ENCODE measurements at places on chromosomes 5 and 9.

GRCh38 chr5:93510626-93511380, 70.2 kb downstream of the NR2F1-AS1 start:
- H3K4me1 ChIP-seq = peaks cover 8% of the 10 kb centered on the region
- no peak for DNase-seq
- H3K4me3 ChIP-seq = no peak overlapping the region
- no peaks in the 10 kb centered on the region for H3K36me3 ChIP-seq

DNA sequence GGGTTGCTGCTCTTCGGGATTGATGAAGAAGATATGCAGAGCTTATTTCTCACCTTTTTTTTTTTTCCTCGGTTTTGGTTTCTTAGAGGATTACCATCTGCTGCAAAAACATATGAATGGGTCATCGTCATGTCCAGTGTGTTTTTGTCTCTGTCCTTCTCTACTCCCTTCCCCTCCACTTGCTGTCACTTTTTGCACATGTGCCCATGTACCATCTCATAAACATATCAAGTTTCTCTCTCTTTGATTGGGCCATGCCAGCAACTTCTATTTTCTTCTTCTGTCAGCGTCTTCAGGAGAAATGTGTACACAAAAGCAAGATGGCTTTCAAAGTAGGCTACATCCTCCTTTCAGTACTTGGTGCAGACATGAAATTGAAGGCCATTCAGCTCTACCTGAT, 57.1 kb downstream of the ZNF462 start:
- H3K4me1 ChIP-seq = peaks cover 53% of the 10 kb centered on the region
- no peak for DNase-seq
- H3K27me3 ChIP-seq = no peaks in the 10 kb centered on the region
- peak overlapping the region; percentile 24 for H3K27ac ChIP-seq
- H3K4me3 ChIP-seq = no peak overlapping the region

DNA sequence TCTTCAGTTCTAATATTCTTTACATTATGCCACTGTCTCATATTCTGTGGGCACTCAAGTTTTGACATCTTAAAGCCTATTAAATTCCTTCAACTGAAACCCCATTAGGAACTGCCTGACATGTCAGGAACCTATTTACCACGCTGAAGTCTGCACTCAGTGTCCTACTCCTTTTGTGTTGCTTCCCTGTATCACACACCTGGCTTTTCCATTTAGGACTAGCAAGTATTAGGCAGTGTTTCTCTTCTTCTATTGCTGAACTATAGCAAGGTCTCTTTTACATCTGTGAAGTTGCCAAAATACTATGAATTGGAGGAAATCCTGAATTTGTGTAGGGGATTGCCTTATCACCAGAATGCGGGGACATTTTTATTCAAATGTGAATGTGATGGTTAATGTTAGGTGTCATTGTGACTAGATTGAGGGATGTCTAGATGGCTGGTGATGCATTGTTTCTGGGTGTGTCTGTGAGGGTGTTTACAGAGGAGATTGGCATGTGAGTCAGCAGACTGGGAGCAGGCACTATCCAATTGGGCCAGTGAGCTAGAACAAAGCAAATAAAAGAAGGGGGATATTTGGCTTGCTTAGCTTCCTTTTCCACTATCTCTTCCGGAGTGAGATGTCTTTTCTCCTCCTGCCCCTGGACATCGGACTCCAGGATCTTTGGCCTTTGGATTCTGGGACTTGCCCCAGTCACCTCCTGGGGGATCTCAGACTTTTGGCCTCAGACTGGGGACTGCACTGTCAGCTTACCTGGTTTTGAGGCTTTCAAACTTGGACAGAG, 21.2 kb upstream of the VCAN start:
- DNase-seq = no peak
- H3K4me3 ChIP-seq = no peak overlapping the region
- no peaks in the 10 kb centered on the region for H3K4me1 ChIP-seq

- no peaks in the 10 kb centered on the region for H3K27me3 ChIP-seq
- H3K4me3 ChIP-seq = no peak overlapping the region
- DNase-seq = no peak
- peaks cover 93% of the 10 kb centered on the region for H3K36me3 ChIP-seq
- H3K4me1 ChIP-seq = no peaks in the 10 kb centered on the region
- no peak overlapping the region for H3K27ac ChIP-seq
These were observed 50.9 kb downstream of the GOLPH3 start for GRCh38 chr5:32123058-32123805.

GRCh38 chr5:86894056-86894455, 276.3 kb downstream of the COX7C start:
- no peak for DNase-seq
- H3K27me3 ChIP-seq = no peaks in the 10 kb centered on the region
- no peaks in the 10 kb centered on the region for H3K4me1 ChIP-seq
- H3K36me3 ChIP-seq = no peaks in the 10 kb centered on the region
- no peak overlapping the region for H3K27ac ChIP-seq

DNA sequence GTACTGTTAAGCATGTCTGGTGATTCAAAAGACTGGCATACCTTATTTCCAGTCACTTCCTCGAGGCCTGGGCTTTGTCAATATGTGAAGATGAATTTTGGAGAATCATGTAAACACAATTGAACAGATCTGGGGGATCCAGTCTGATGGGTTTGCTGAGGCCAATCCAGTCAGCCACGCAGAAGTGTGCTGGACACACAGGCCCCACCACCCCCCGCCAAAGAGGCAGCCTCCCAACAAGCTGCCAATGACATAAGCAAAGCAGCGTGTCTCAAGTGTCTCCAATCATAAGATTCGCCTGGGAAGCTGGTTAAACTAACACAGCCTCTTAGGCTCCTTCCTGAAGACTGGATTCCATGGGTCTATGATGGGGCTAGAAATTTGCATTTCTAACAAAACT, 192.9 kb upstream of the KLF9 start:
- DNase-seq = no peak
- H3K4me3 ChIP-seq = no peak overlapping the region
- no peak overlapping the region for H3K27ac ChIP-seq
- peaks cover 3% of the 10 kb centered on the region for H3K4me1 ChIP-seq
- no peaks in the 10 kb centered on the region for H3K36me3 ChIP-seq

GRCh38 chr9:121851641-121852091, 200.2 kb downstream of the DAB2IP start:
- no peak overlapping the region for H3K27ac ChIP-seq
- no peak overlapping the region for H3K4me3 ChIP-seq
- DNase-seq = no peak
- H3K36me3 ChIP-seq = no peaks in the 10 kb centered on the region
- no peaks in the 10 kb centered on the region for H3K27me3 ChIP-seq

DNA sequence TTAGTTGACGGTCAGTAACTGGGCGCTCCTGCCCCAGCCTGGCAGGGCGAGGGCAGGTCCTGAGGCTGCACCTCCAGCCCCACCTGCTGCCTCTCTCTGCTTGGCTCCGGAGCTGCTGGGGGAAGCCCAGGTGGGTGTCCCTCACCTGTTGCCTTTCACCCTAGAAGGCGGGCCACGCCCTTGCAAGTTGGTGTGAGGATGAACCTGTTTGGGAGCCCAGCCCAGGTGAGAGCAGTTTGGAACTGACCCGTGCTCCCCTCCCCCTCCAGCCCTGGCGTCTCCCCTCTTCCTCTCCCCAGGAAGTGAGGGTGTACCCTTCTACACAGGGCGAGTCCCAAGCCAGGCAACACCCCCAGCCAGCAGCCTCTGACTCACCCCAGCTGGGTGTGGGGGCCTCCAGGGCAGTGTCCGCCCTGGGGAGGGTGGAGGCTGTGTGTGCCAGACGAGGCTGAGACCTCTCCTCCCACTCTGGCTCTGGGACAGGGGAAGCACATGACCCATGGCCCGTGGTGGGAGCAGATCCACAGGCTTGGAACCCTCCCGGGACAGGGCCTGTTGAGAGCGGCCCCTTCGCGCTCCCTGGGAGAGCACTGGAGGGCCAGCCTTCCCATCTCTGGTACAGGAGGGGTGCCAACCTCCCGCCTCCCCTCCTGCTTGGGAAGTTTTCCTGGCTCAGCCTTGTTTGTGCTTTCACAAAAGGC, 10.4 kb downstream of the LRRC8A start:
- no peak overlapping the region for H3K4me3 ChIP-seq
- H3K36me3 ChIP-seq = peaks cover 88% of the 10 kb centered on the region
- no peaks in the 10 kb centered on the region for H3K27me3 ChIP-seq
- peaks cover 47% of the 10 kb centered on the region for H3K4me1 ChIP-seq

GRCh38 chr9:128669786-128670185, 13.1 kb upstream of the DYNC2I2 start:
- no peak overlapping the region for H3K4me3 ChIP-seq
- no peaks in the 10 kb centered on the region for H3K36me3 ChIP-seq
- DNase-seq = no peak
- no peaks in the 10 kb centered on the region for H3K27me3 ChIP-seq

DNA sequence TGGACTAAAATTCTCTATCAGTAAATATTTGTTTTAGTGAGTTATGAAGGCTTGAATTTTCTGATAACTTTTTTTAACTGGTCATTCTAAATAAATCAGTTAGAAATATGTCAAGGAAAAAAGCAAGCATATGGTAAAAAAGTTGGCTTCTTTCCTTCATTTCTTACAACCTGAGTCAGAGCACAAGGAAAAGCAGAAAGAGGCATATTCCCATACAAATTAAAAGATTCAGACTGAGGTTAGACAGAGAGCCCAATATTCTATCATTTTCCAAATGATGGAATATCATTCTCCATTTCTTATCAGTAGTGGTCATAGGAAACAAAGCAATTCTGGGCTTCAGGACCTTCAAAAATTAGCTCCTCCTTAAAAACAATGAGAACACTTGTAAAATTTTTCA, 732.1 kb downstream of the MAT2B start:
- no peaks in the 10 kb centered on the region for H3K36me3 ChIP-seq
- H3K4me1 ChIP-seq = peaks cover 24% of the 10 kb centered on the region
- no peak for DNase-seq
- H3K27ac ChIP-seq = no peak overlapping the region
- no peak overlapping the region for H3K4me3 ChIP-seq

DNA sequence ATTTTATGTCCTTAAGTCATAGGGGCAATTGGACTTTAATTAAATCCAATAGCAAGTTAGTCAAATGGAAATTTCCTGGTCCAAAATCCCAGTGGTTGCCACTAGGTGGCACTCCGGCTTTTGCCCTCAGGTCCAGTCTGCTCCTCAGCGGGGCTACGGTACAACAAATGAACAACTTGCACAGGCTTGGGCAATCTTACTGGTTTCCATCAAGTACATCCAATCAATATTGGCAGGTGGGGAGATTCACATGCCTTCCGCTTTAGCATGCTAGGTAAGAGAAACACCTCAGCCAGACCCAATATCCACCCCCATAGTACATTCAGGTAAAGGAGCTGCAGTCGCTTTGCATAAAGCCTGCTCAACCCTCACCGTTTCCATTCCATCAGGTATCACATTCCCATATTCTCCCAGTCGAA, 6.3 kb upstream of the MXD3 start:
- H3K36me3 ChIP-seq = 0 out of 2 replicates have a peak, but pooled peaks cover 6% of the 10 kb centered on the region
- no peak overlapping the region for H3K4me3 ChIP-seq
- no peak for DNase-seq
- H3K27ac ChIP-seq = no peak overlapping the region

DNA sequence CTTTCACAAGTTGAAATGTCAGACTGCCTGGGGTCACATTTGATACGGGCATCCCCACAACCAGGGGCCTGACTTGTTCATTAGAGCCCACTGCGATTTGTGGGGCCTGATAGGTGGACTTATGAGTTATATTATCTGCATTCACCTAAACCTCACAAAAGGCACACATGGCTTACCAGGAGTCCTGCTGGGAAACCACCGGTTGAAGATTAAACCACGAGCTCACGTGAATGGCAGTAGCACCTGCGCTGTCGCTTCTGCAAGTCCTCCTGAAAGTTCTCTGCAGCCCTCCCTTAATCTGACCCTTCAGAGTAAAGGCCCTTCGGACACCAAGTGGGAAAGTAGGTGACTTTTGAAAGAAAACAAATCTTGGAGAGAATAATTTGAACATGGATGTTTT, 68.9 kb downstream of the PPIC start:
- H3K27me3 ChIP-seq = no peaks in the 10 kb centered on the region
- H3K36me3 ChIP-seq = no peaks in the 10 kb centered on the region
- DNase-seq = no peak
- no peak overlapping the region for H3K4me3 ChIP-seq

GRCh38 chr9:4145482-4145881, 154.4 kb downstream of the GLIS3 start:
- DNase-seq = no peak
- no peak overlapping the region for H3K27ac ChIP-seq

DNA sequence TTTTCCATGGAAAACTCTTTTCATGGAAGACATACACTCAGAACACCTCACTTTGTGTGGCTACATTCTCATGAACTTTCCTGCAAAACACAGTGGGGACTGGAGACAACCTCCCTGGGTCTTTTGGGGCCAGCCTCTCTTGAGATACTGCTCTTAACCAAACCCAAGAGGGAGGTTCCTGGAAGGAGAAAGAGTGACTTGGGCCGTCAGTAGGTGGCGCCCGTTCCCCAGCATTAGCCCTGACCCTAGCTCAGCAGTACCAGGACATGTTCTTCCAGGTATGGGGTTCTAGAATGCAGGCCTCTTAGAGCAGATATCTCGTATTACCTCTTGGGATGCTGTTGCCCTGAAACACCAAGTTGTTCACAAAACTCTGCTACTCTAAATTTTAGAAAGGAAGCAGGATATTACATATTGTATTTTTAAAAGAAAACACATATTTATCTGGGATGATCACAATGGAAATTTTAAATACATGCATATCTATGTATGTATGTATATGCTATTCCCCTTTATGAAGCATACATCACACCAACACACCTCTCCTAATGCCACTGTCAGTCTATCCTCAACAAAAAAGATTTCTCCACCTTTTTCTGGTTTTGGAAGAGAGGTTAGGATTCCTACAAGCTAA, 15.8 kb upstream of the GLIS3 start:
- no peaks in the 10 kb centered on the region for H3K27me3 ChIP-seq
- no peak for DNase-seq
- no peaks in the 10 kb centered on the region for H3K36me3 ChIP-seq
- H3K4me3 ChIP-seq = no peak overlapping the region

- H3K36me3 ChIP-seq = peaks cover 13% of the 10 kb centered on the region
- H3K4me3 ChIP-seq = no peak overlapping the region
- H3K27me3 ChIP-seq = no peaks in the 10 kb centered on the region
- peak overlapping the region; percentile 9 for H3K27ac ChIP-seq
- H3K4me1 ChIP-seq = peaks cover 10% of the 10 kb centered on the region
- no peak for DNase-seq
These were observed 26.7 kb downstream of the SH3TC2 start for GRCh38 chr5:149036168-149036567.

GRCh38 chr9:87529671-87530070, 32.0 kb downstream of the DAPK1 start:
- DNase-seq = no peak
- no peaks in the 10 kb centered on the region for H3K36me3 ChIP-seq
- no peak overlapping the region for H3K4me3 ChIP-seq
- H3K27me3 ChIP-seq = no peaks in the 10 kb centered on the region
- H3K27ac ChIP-seq = no peak overlapping the region
- H3K4me1 ChIP-seq = no peaks in the 10 kb centered on the region
